ENCODE measurements at places on chromosomes 7 and 10.

- DNase-seq: no peak
Observed at GRCh38 chr10:86025509-86025908, 341.1 kb downstream of the GRID1 start.

- no peak for DNase-seq
Observed at GRCh38 chr10:62919776-62920175, 103.6 kb upstream of the EGR2 start.

DNA sequence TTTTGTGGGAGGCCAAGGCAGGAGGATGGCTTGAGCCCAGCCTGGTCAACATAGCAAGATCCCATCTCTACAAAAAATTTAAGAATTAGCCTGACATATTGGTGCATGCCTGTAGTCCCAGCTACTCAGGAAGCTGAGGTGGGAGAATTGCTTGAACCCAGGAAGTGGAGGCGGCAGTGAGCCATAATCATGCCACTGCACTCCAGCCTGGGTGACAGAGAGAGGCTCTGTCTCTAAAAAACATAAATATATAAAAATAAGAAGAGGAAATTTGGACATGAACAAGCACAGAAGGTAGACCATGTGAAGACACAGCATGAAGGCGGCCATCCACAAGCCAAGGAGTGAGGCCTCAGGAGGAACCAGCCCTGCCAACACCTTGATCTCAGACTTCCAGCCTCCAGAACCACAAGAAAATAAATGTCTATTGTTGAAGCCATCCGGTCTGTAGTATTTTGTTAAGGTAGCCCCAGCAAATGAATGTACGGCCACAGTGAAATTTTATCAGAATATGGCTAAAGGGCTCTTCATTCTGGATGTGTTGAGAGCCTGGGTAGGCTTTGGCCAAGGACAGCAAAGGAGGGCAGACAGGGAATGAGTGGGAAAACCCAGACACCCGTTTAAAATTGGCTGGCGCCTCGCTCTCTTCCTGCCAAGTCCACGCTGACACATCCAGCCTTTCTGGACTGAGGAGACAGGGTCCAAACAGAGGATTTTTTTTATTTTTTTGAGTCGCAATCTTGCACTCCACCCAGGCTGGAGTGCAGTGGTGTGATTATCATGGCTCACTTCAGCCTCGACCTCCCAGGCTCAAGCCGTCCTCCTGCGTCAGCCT lies 12.9 kb upstream of the GRID2IP start:
- no peak for DNase-seq

- DNase-seq: no peak
Observed at GRCh38 chr10:112040696-112041095, 142.9 kb downstream of the GPAM start.

DNA sequence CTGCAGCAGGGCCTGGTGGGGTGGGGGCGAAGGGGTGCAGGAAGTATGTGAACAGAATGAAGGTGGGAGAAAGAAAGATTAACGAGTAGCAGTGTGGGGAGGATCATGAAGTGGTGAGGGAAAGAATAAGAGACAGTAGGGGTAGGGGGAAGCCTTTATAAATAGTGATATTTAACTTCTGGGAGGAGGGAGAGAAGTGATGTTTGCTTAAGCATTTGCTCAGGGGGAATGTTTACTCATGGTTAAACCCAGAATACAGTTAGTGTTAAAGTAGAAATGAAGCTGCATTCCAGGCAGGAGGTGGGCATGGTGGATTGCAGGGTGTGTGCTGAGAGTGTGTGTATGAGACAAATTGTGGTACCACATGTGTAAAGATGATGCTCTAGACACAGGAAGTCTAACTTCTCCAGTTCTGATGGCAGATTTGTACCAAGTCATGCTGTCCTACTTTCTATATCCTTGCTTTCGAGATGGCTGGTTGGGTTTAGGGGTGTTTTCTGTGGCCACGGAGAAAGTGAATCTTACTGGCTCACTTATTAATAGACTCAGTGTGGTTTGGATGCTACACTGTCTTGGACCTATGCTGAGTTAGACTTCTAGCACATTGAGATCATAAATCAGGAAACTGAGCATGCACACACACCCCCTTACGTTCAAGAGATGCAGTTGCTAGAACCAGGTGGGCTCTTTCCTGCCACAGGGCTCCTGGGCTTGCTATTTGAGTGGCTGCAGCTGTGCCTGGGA lies 10.6 kb upstream of the DNMBP start:
- no peak for DNase-seq

DNA sequence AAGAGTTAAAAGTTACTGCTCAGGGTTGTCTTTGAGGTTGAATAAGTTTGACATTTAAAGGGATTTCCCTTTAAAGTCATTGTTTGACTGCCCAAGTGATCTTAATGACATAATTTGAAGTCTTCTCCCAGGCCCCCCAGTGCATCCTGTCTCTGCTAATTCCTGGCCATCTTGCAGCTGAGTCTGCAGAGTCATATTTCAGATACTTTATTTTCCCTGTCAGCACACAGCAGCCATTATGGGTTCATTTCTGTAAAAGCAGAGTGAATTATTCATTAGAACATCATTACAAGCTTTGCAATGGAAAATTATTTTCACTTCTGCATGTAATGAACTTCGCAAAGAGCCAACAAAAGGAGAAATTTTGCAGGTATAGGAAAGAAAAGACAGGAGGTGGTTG lies 536.6 kb downstream of the GALNT17 start:
- no peak for DNase-seq

- peak; percentile 24 for DNase-seq
Observed at GRCh38 chr10:118720685-118721538, 33.9 kb downstream of the CACUL1 start.

DNA sequence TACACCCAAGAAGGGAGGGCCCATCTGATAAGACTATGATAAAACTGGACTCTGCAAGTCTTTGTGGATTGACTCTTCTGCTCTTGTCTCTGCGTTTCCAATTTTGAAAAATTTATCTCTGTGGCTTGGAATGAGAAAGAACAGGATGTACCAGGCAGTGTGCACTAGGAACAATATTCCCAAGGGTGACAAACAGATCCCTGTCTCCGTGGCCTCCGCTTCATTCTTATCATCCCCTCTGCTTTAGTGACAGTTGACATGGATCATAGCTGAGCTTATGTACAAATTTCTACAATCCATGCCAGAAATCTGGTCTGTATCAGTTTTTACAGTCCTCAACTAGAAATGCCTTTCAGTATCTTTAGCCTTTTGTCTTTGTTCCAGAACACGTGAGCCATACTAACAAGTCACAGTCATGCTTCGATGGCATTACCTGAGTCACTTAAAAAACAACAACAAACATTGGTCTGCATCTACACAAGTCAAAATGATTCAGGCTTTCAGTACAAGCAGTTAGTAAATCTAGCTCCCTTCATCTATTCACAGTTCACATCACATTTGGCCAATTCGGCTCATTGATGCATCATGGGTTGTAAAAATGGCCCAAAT lies 393.6 kb upstream of the CELF2 start:
- DNase-seq: no peak

DNA sequence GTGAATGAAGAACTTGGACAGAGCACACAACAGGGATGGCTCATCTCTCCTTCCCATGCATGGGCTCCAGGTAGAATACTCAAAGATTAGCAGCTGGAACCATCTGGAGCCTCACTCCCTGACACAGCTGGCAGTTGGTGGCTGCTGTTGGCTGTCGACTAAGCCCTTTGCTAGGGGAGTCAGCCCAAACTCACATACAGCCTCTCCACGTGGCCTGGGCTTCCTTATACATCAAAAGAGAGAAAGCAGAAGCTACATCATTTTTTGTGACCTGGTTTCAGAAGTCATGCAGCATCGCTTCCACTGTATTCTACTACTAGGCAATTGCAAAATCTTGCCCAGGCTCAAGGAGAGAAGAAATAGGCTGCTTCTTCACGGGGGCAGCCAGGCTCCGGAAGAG lies 24.4 kb downstream of the ASNS start:
- no peak for DNase-seq
